ENCODE measurements at places on chromosomes 2 and 18.

GRCh38 chr18:51654488-51655326 lies 457.2 kb upstream of the MEX3C start:
- DNase-seq: no peak

DNA sequence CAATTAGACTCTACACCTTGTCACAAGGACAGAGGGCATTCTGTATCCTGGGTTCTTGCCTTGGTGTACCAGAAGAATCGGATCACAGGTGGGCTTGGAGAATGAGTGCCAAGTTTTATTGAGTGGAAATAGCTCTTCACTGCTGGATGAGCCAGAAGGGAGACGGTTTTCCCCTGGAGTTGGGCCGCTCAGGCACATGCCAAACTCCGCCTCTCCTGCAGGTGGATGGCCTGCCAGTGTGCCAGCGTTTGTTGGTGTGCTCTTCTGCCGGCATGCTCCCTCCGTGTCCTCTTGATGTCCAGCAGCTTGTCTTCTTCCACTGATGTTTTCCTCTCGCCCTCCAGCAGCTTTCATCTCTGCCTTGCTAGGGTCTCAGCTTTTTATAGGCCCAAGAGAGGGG lies 115.5 kb upstream of the RAB27B start:
- DNase-seq: no peak

- DNase-seq: no peak
These were observed 403 bp downstream of the TMEM127 start for GRCh38 chr2:96265349-96265839.

- DNase-seq: no peak
These were observed 16.4 kb downstream of the EDAR start for GRCh38 chr2:108972663-108973062.

DNA sequence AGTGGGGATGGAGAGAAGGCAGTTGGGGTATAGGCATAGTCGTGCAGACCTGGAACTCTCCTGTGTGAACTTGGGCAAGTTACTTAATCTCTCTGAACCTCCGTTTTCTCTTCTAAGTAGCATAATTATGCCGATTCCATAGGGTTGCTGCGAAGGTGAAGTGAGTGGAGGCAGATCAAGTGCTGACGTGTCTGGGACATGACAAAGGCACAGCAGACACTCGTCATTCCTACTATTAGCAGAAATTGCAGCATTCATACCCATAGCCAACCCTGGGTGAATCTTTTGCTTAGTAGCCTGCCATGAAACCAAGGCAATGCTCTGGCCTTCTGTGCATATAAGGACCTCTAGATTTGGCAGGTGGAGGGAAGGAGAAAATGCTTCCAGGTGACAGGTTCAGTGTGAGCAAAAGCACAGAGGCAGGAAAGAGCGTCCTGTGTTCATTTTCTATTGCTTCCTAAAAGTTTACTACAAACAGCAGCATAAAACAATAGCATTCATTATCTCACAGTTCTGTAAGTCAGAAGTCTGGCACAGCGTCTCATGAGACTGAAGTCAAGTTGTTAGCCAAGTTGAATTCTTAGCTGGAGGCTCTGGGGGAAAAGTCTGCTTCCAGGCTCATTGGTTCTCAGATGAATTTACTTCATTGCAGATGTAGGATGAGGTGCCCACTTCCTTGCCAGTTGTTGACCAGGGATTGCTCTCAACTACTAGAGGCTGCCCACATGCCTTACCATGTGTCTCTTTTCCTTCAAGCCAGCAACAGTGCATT lies 77.8 kb downstream of the CTIF start:
- no peak for DNase-seq

DNA sequence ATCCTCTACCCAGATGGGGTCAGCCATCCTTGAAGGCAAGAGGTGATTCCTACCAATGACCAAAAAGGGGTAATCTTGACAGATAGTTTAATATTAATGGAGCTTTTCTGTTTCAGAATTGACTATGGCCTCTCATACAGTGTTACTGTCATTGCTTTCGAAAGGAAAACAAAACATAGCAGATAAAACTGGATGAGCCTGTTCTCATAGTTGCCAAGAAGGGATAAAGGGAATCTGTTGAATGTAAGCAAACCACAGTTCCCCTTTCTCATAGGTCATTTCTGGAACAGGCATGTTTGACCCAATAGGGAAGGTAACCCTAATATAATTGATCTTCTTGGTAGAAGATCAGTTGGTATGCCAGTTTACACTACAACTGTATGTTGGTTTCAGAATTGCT lies 1.6 kb downstream of the RAB27B start:
- DNase-seq: no peak

DNA sequence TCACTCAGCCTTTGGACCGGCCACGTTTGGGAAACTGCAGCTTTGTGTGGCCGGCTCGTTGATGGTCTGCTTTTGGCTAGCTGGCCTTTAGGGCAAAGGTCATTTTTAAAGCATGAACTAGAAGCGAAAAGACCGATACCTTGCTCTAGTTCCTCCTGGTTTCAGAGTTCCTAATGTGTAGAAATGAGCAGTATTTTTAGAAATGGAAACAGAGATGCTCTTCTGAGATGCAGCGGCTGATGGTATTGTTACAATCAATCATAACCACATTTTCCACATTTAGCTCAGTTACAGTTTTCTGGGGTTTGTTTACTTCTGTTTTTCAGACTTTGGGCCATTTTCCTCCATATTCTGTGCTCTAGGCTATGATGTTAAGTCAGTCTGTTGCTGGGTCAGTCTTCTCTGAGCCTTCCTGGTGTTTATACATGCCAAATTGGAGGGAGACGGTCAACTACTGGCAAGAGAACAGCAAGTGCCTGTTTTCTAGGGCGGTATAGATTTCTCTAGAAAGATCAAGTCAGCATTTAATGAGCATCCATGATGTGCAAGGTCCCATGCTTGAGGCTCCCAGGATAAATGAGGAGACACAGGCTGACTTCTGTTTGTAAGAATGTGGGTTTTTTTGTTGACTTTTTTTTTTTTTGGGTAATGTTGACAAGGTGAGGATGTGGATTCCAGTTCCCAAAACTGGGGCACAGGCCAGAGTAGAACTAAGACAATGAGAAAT lies 28.0 kb downstream of the RNF144A start:
- DNase-seq: peak; percentile 96

Measured in MV-4-11 (cell line).